ENCODE measurements at places on chromosomes 4 and X. TPM values are rescaled to one million over a fixed set of nuclear protein-coding genes. Genes with fewer than 3 reads are reported as not detected.

DNA sequence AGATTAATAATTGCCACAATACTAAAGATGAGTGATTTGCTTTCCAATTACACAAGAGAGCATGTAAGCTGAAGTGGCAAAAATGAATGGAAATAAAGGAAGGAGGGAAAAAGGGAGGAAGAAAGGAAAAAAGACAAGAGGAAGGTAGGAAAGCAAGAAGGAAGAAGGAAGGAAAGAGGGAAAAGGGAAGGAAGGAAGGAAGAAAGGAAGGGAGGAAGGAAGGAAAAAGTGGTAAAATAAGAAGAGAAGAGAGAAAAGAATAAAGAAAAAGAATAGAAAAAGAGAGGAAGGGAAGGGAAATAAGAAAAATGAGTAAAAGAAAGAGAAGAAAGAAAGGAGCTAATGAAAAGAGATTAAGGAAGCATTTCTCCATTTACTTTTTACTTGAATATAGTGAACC is 4.6 kb downstream of the NDST4 start:
- DNase-seq, result no peak

- no peak for DNase-seq
These were observed 97.9 kb upstream of the METTL14 start for GRCh38 chr4:118587116-118587831.

GRCh38 chr4:146842876-146843275 is 102.8 kb downstream of the TTC29 start:
- no peak for DNase-seq

- DNase-seq, result no peak
These were observed 75.8 kb upstream of the TNIP3 start for GRCh38 chr4:121239951-121240350.

- DNase-seq, result no peak
These were observed 56.7 kb downstream of the PRPS1 start for GRCh38 chrX:107684956-107685385.

Gene CSAG2
- not detected for total RNA-seq

Gene IL2
- total RNA-seq, result not detected

Gene CHIC1
- 11.9 TPM for total RNA-seq

Gene DCHS2
- 15.5 TPM for total RNA-seq

Gene SLC49A3
- total RNA-seq, result 1.6 TPM

Gene LANCL3
- total RNA-seq, result 11.2 TPM

Gene SRPK3
- total RNA-seq, result 1.2 TPM

Measured in spinal cord (tissue), 10 donors.